ENCODE measurements at places on chromosomes 11 and 22.

GRCh38 chr22:30291058-30291892 lies 2.0 kb upstream of the CASTOR1 start:
- no peak for DNase-seq

- DNase-seq, result no peak
Measured at GRCh38 chr11:17077240-17077519, 287 bp downstream of the RPS13 start.

DNA sequence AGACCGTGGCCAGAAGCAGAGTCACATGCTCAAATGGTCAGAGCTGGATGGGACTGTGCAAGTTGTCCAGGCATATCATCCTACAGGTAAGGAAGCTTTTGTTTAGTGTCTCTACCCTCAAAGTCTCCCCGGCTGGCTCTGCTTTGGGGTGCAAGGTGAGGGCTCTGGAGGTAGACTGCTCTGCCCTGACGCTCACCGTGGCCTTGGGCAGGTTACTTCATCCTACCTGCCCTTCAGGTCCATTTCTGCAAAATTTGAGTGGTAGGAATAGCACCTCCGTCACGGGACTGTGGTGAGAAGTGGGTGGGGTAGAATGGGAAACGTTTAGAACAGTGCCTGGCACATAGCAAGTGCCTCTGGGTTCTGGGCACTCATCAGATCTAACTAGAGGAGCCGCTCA lies 42.2 kb downstream of the NAT10 start:
- no peak for DNase-seq

GRCh38 chr11:113553235-113553634 lies 78.0 kb upstream of the DRD2 start:
- no peak for DNase-seq

GRCh38 chr11:65744026-65744698 lies 23.6 kb upstream of the RNASEH2C start:
- peak; percentile 89 for DNase-seq

DNA sequence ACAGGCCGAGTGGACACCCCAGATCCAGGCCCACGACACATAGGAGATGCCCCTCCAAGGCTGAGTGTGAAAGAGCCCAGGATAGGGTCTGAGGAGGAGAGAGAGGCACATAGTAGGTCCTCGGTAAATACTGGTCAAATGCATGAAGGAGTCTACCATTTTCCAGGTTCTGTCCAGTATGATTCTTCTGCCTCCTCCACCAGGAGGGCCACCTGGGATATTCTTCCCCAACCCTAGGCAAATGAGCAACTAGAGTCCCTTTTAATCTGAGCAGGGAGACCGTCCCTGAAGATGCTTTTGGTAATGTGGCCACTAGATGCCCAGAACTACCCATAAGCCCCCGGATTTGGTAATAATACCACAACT lies 6.7 kb downstream of the PDGFB start:
- no peak for DNase-seq

All from MV-4-11 (cell line).